NCI-H2029 treated with DMSO at 0.1 percent for 48 hours (cell line): ENCODE measurements at places on chromosomes 3 and 15.

DNA sequence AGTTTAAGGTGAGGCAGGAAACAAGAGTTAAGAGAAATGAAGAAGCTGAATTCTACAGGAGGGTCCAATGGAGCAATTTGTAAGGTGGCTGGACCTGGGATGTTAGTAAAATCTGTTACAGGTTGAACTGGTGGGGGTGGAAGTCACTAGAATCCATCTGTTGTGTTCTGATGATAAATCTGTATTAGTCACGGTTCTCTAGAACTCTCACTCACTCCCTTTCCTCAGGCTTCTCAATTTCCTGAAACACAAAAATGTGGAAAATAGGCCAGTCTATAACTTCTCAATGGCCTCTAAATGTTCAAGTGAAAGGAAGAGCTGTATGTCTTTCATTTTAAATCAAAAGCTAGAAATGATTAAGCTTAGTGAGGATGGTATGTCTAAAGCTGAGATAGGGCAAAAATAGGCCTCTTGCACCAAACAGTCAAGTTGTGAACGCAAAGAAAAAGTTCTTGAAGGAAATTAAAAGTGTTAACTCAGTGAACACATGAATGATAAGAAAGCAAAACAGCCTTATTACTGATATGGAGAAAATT lies 180.2 kb upstream of the CBLB start:
- DNase-seq: no peak

DNA sequence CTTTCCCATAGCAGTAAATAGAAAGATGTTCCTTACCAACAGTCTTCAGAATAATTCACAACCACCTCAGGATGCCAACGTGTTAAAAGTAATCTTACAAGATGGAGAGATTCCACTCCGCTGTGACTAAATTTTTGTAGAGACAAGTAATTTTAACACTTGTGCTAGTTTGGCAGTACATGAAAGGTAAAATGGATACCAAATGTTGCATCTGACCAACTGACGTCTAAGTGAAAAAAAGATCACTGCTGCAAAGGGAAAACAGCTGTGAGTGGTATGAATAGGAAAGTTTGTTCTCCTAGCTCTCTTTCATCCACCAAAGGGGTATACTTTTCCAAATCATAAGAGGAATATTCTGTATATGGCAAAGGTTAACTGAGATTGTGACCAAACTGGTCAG lies 2.6 kb downstream of the SPG21 start:
- DNase-seq: no peak

DNA sequence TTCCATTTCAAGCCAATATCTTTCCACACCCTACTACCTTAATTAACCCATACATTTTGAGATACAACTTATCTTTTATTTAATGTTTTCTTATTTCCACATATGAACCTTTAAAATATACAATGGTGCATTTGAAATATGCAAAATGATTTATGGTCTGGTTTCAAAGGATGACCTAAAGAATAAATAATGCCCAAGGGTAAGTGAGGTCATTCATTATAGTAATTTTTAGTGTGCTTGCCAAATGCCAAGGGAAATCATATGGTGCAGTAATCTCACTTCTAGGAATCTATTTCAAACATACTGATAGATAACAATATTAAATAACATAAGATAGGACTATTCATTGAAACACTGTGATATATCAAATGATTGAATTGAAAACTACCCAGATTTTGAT lies 1055.4 kb downstream of the AGBL1 start:
- DNase-seq: no peak

- peak; percentile 98 for DNase-seq
Observed at GRCh38 chr3:185332026-185332735, 30.8 kb upstream of the MAP3K13 start.

DNA sequence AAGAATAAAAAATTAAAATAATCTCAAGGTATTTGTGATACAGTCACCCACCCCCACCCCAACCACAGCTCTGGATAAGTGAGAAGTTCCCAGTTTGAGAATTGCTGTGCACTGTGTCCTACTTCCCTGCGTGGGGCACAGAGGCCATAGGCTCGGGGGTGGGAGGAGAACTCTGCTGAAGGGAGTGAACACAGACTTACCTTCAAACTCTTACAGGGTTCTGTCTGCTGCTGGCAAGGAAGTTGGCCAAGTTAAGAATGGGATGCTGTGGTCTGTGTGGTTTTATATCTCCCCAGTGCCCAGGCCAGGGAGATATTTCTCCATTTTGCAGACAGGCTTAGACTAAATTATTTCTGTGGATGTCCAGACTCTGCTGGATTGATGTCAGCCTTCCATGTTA lies 37.6 kb downstream of the SPTSSB start:
- no peak for DNase-seq

DNA sequence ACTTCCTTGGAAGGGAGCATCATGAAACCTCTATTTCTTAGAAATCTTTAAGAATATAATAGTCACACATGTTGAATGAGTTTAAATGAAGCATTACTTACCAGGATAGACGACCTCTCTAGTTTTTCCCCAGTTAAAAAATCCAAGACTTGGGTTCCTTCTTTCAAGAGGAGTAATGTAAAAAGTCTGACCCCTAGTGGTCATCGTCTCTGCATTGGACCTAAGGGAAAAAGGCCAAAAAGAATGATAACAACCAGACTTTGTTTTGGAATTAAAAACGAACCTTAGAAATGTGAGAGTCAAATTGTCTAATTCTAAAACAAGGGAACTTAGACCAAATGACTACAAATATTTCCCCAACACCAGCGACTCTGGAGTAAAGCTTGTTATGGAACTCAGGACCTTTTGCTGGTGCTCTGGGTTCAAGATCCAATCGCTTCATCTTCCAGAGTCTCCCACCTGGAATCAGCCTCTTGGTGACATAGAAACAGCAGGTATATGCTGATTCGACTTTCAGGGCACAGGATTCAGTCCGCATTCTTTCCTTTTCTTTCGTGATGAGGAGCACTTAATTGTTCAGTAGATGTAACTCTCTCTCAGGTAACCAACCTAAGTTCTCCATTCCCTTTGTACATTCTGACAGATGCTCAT lies 214.8 kb upstream of the TPRG1 start:
- DNase-seq: no peak

GRCh38 chr3:43034200-43034599 lies 55.1 kb downstream of the GASK1A start:
- DNase-seq: no peak

- no peak for DNase-seq
Observed at GRCh38 chr15:62691008-62691407, 351.5 kb upstream of the TPM1 start.

- no peak for DNase-seq
Observed at GRCh38 chr15:40452296-40453090, 11.7 kb downstream of the BAHD1 start.

DNA sequence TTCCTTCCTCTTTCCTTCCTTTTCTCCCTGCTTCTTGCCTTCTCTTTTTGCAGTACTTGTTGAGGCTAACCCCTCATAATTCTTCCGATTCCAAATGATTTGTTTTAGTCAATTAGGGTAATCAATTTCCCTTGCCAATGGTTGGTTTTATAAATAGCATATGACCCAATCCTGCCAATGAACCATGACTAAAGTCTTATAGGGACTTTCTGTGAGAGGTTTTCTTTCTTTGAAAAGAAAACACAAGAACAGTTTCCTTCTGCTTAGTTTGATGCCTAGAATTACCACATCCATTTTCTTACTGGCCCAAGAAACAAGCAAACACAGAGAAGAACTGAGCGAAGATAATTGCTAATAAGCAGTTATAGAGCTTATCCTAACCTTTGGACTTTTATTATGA lies 292.5 kb upstream of the SATB1 start:
- no peak for DNase-seq

GRCh38 chr3:189848395-189849040 lies 217.3 kb downstream of the TP63 start:
- no peak for DNase-seq

- DNase-seq: no peak
Observed at GRCh38 chr3:39108200-39108710, 775 bp downstream of the TTC21A start.

DNA sequence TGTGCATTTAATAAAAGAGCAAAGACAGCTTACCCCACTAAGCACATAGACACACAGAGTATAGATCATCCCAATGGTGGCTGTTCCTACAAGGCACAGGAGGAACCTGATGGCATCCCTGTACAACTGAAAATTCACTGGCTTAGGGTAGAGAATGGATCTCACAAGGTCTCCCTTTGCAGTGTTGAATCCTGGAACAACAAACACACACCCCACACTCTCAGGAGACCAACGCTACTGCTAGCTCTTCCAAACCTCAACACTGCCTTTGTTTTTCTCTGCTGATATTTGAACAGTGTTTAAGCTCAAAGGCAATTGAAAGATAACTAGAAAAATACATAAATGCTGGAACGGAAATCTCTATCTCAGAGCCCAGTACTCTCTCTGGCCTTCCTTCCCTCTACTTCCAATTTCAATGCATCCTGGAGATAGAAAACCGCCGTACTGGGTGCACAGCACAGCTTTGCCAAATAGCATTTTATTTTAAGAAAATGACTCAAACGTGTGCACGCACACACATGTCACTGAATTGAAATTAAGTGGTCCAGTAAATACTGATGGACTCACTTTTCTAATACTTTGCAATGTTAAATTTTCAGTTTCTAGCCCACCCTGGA lies 87.5 kb upstream of the ATP13A5 start:
- no peak for DNase-seq

- no peak for DNase-seq
Observed at GRCh38 chr15:39591141-39591895, 10.4 kb downstream of the THBS1 start.

GRCh38 chr3:72391659-72392058 lies 456.6 kb downstream of the SHQ1 start:
- DNase-seq: no peak

GRCh38 chr15:40340740-40341400 lies at the start of gene CCDC9B:
CCDC9B (minus strand) TSS chr15:40340939; CDS start chr15:40340819, 120 bp downstream.
- peak; percentile 43 for DNase-seq

- no peak for DNase-seq
Observed at GRCh38 chr3:158849757-158850156, 47.9 kb downstream of the MFSD1 start.

GRCh38 chr3:155194973-155195957 lies 98.2 kb downstream of the STRIT1 start:
- no peak for DNase-seq

- no peak for DNase-seq
Observed at GRCh38 chr15:62886431-62887071, 156.0 kb upstream of the TPM1 start.

DNA sequence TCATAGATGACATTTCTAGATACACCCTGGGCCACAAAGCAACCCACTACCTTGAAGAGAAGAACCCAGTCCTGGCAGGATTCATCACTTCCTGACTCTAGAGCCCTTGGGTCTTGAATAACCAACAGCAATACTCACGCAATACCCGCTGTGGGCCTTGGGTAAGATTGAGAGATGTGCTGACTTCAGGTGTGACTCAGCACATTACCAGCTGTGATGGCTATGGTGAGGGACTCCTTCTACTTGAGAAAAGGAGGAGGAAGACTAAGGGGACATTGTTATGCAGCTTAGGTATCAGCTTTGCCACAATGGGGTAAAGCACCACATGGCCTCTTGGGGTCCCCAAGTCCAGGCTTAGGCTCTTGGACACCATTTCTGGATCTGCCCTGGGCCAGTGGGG lies 14.9 kb downstream of the C3orf33 start:
- no peak for DNase-seq

DNA sequence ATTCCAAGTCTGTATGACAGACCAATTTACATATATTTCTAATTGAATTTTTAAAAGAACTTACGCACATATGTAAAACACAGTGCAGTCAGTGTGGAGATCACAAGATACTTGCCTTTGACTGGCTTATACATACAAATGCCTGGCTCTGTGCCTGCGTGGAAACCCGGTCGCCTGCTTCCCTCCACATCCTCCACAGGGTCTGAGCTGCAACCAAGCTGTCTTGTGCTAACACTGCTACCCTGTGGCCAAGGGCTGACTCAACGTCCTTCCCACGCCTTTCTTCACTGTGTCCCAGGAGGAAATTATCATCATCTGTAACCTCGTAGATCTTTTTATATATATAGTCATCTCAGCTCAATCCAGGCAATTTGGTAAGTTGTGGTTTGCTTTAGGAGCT lies 117.0 kb downstream of the WNT7A start:
- DNase-seq: no peak

GRCh38 chr3:197444793-197445379 lies 110.9 kb downstream of the BDH1 start:
- DNase-seq: no peak

GRCh38 chr3:124962403-124962940 lies 27.9 kb upstream of the MUC13 start:
- DNase-seq: no peak

DNA sequence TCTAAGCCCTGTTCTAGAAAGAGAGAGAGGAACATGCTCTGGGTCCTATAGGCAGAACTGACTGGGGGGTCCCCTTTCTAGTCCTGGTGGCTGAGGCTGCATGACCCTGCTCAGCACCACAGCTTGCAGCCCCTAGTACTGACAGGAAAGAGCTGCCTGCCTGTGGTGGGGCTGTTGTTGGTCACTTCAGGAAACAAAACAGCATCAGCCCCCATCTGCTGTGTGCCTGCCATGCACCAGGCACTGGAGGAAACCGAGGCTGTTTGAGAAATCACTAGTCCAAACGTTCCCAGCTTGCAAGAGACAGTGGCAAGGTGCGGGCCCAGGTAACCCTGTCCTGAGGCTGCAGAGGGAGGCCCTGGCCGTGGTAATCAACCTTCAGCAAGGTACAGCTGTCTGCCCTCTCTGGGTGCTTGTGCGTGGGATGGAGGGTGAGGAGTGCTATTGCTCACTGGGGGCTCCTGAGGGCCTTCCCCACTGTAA lies 90.6 kb downstream of the IQSEC1 start:
- no peak for DNase-seq

GRCh38 chr3:66242788-66243464 lies 22.1 kb downstream of the SLC25A26 start:
- DNase-seq: no peak

- no peak for DNase-seq
Observed at GRCh38 chr15:80755885-80756284, 23.3 kb upstream of the CEMIP start.

DNA sequence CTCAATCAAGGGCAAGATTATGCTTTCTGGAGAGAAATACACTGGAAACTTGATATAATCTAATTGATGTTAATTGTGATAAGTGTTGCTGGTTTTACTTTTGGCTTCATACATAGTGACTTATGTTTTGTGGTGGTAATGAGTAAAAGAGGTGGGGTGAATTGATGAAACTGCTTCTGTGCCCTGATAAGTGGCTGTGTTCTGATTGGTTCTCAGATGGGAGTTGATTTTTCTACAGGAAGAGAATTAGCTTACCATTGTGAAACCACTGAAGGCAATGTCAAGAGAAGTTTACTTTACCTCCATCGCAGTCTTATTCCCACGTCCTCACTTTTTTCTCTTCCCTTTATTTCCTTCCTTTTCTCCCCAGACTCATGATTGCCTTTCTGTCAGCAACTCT lies 23.8 kb downstream of the TMEM45A start:
- no peak for DNase-seq

DNA sequence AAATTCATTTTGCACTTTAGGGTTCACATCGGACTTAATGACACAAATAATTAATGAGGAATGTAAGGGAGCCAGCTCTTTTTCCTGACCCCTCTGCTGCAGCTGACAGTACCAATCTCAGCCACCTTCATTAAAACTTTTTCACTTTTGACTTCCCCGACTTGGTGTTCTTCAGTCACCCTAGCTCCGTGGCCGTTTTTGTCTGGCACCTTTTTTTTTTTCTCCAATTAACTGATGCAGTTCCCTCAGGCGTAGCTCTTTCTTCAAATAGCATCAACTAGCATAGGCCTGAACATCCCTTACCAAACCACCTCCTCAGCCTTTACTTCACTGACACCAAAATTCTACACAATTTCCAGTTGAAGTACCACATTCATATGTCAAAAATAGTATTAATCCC lies 350.8 kb downstream of the GRM7 start:
- DNase-seq: no peak
